ENCODE measurements at places on chromosomes 3 and 15.

GRCh38 chr15:55260562-55261131 lies 29.0 kb downstream of the RAB27A start:
- DNase-seq, result no peak

- no peak for DNase-seq
Observed at GRCh38 chr15:48868023-48868422, 9.9 kb upstream of the EID1 start.

GRCh38 chr3:190848870-190849269 lies 13.6 kb downstream of the GMNC start:
- DNase-seq, result no peak

DNA sequence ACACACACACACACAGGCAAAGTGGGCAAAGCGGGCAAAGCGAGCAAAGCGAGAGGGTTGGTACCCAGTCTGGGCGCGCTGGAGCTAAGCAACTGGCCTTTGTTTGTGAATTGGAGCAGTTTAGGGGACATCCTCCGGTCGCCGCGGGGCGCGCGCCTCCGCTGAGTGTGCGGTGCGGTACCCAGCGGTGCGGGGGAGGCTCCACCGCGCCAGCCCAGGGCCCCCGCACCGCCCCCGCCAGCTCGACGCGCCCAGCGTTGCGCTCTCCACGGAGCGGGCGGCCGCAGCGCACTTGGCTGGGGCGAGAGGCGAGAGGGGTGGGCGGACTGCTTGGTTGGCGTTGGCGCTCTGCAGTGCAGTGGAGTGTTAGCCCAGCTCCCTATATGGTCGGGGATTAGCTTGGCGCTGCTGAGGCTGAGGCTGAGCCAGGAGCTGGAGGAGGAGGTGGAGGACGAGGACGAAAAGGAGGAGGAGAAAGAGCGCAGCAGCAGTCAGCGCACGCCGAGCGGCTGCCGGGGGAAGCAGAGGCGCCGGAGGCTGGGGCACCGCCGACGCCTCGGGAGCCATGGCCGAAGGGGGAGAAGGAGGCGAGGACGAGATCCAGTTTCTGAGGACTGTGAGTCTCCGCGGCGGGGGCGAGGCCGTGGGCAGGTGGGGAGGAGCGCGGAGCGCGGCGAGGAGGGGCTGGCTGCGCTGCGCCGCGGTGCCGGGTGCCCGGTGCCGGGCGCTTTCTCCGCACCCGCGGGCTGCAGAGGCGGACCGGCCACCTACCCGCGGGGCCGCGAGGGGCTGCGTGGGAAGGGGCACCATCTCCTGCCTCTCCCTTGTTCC lies at the start of gene RYR3:
Gene RYR3 (plus strand): TSS at position 487 of the 831 bp plus-strand sequence. CDS start 79 bp downstream, at position 566.
- DNase-seq, result peak; percentile 12

DNA sequence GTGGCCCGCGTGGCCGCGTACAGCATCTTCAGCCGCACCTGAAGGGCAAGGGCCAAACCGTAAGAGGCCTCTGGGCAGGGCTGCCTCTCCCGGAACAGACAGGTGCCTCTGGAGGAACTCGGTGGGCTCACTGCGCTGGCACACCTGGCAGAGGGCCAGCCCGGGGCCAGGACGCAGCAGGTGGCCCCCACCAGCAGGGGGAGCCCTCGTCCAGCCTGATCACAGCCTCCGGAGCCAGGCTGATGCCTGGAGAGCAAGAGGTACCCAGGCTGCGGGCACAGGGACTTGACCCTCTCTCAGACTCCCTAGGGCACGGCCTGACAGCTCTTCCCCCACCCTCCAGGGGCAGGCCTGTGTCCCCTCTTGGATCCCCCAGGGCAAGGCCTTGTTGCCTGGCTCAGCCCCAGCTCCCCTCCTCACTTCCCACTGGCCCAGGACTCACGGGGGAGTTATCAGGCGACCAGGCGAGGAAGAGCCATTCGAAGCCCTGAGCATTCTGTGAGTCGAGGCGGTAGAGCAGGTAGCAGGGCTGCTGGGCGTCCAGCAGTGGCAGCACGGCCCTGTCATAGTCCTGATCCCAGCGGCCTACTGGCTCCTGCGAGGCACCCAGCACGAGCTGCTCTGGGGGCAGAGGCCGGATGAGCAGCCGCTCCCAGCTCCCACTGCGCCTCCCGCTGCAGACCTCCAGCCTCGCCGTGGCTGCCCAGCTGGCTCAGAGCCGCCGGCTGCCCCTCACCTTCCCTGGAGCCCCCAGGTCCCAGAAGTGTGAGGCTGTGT lies 6.2 kb upstream of the TLR9 start:
- DNase-seq, result peak; percentile 20

GRCh38 chr3:69613286-69613685 lies 126.0 kb upstream of the MITF start:
- DNase-seq, result no peak

DNA sequence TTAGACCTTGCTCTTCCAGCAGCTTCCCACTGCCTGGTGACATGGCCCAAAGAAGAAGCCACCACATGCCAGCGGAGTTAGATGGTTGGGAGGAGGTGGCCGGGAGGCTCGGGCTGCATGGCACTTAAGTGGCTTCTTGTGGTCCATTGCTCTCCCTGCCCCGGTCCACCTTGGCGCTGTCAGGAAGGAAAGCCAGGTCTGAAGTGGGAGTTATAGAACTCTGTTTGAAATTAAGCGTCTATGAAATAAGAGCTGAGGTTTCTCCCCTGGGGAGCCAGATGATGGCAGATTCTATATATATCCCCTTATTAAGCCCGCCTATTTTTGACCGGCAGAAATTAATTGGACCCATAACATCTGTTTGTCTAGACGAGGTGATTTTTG lies 61.2 kb downstream of the ITGA11 start:
- DNase-seq, result no peak

DNA sequence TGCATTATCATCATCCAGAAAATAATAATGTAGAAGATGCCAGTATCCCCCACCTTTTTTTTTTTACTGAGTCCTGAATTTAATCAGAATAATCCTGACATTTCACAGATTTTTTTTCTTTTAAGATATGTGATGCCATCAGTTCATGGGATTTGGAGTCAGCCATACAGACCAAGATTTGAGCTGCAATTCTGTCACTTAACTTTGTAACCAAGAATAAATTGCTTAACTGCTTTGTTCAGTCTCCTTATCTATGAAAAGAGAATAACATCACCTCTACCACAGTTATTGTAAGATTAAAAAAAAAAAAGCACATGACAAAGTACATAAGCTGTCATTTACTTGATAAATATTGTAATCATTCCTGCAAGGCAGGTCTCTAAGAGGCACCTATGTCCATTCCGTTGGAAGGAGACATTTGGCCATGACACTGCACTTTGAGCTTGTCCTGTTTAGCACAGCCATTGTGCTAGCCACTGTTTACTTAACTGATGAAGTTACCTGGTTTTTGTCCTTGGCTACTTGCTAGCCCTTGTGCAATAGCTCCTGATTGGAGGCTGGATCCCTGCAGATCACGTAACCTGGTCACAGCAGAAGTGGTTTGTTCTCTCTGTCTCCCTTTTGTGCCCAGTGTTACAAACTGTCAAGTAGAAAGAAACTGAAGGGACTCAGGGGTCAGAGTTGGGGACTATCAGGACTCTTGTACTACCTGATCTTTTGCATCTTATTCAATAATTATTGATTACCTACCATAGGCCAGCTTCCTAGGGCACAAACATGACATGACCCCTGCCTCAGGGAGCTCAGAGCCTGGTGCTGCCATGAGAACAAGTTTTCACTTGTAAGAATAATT lies 306.0 kb downstream of the WDR72 start:
- DNase-seq, result no peak

DNA sequence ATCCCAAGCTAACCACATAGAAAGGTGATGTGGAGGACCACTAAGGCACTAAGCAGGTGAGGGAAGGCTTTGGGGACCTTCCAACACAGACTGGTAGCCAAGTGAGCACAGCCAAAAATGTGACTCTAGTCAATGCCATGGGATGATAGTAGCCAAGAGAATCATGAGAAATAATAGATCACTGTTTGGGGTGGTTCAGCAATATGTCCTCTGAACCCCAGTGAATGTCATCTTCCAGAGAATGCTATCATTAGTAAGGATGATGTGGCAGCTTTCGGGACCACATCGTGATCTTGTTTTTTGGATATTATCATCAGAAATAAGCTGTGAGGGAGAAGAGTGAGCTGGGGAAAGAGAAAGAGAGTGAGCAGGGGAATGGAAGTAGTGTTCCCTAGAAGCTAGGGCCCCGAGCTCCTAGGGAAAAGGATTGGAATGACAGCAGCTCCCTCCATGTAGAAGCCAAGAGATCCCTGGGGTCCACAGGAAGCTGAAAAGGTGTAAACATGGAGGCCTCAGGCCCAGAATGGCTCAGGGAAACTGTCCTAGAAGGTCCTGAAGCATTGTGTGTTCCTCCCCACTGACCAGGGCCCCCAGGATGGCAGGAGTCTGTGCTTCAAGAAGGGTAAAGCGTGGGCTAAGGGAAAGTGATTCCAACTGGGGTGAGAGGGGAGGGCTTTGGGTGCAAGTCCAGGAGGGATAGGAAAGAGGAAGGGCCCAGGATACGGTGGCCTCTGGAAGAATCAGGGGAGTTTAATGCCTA lies 56.6 kb upstream of the KLF13 start:
- DNase-seq, result no peak

- DNase-seq, result no peak
Observed at GRCh38 chr3:117938974-117939373, 1095.7 kb downstream of the IGSF11 start.

DNA sequence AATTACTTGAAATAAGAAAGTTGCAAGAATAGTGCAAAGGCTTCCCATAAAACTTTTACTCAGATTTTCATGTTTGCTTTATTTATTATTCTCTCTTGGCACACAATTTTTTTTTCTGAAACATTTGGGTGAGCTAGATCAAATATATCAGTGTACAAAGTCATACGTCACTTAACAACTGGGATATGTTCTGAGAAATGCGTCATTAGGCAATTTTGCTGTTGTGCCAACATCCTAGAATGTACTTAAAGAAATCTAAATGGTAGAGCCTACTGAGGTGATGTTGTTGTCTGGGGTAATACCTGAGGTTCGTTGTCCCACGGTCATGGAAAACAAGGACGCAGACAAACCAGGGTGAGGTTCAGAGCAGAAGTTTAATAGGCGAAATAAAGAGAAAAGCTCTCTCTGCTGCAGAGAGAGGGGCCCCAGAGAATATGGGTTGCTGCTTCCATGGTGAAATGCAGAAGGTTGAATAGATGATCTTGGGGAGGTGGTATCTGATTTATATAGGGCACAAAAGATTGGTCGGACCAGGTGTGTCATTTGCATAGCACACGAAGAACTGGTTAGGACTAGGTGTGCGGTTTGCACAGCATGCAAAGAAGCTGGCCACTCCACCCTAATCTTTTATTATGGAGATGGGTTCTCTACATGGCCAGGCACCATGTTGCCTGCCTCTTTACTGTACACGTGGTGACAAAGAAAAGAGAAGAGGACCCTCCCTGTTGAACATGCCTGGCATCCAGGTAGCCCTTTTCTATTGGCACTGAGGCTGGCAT lies 8.8 kb upstream of the GRAMD1C start:
- no peak for DNase-seq

- no peak for DNase-seq
Observed at GRCh38 chr3:61452535-61453090, 108.8 kb upstream of the PTPRG start.

DNA sequence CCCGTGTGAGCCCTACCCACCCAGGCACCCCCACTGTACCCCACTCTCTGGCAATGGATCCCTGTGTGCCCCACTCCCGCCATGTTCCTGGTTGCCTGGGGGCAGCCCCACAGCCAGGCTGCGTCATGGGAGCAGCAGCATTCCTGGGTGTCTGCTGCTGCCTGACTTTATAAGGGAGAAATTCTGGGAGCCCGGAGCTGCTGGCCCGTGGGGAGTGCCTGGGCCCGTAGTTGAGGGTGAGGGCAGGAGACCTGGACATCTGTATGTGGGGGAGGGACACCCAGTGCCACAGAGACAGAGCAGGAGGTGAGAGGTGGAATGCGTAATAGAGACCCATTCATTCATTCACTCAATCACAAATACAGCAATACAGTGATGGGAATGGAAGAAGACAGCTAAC lies 15.1 kb downstream of the CSPG4 start:
- DNase-seq, result no peak

DNA sequence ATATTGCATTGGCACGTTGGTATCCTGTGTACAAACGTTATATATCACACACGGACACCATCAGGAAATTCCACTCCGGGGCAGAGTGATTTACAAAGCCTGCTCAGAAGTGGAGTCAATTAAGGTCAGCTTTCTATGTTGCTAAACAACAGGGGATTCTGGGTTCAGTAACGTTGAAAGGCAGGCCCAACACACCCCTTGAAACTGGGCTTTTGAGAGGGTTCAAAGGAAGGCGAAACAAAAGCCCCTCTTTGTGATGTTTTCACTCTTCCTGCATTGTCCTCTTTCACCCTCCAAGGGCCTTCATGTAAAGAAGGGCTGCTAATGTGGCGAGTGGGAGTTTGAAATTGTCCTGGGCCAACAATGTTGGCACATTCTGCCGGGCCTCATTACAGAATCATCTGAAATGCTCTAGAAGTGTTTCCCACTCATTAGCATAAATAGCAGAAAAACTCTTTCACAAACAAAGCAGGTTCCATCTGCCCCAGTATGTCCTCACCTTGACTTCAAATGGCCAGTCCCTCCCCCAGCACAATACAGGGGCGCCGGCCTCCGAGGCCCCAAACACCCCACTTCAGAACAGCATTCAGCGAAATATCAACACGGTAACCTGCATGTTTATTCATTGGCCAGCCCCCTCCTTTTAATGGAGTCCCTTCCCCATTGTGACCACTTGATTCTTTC lies 76.4 kb downstream of the HES1 start:
- DNase-seq, result no peak

DNA sequence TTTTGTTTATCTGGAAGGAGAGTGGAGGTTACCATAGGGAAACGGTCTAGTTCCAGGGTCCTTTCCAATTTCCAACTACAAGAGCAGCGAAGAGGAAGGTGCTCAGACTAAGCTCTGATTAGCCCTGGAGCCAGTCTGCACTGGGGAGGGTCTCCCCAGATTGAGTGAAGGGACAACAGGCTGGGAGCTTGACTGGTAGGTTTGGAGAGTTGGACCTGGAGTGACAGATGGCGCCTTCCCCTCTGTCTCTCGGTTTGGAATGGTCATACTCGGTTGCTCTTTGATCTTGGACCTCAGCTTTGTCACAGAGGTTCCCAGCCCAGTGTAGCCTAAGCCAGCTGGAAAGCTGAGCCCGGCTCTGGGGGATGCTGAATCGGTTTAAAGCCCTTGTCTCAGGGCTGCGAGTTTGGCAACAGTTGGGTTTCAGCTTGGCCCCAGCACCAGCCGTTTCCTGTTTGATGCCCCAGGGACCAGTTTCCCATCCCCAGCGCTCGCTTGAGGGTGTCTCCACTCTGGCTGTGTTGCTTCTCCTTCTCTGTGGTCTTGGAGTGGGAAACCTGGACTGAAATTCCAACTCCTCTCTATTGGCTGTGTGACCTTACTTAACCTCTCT lies 53.1 kb upstream of the ULK4 start:
- DNase-seq, result peak; percentile 72

DNA sequence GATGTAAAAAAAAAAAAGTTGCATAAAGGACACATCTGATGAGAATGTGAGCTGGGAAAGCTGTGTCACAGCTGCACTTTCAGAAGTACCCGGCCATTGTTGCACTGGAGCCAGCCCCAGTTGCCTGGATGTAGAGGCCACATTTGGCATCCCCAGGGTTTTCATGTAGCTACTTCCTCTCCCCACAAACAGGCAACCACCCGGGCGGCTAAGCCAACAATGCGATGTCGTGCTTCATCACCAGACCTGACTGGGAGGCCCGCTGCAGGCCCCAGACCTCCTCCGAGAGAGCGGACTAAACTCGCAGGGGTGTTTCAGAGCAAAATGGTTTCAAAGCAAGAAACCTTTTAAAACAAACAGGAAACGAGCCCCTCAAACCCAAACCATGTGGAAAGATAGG lies 142.3 kb downstream of the TMCO5A start:
- DNase-seq, result no peak

- no peak for DNase-seq
Observed at GRCh38 chr3:58627570-58627885, 39.0 kb downstream of the FAM3D start.
